ENCODE measurements at places on chromosomes 3 and 15. TPM values are rescaled to one million over a fixed set of nuclear protein-coding genes. Genes with fewer than 3 reads are reported as not detected.

Gene TEX55
- not detected for total RNA-seq

Gene RHCG
- 0.43 TPM for total RNA-seq

Gene TUSC7
- not detected for total RNA-seq

Gene CAND2
- total RNA-seq = 14.4 TPM

Gene UROC1
- total RNA-seq = not detected

Gene AGBL1
- total RNA-seq = not detected

Gene SAMD7
- total RNA-seq = not detected

Gene TIMP4
- total RNA-seq = 78.9 TPM

Gene UBA3
- 18.2 TPM for total RNA-seq

Gene SYNPR
- total RNA-seq = not detected

Gene IGSF11
- total RNA-seq = not detected

Gene ZNF197
- 18.1 TPM for total RNA-seq

Gene EXD1
- not detected for total RNA-seq

Gene ALDH1A2
- 9.3 TPM for total RNA-seq

Gene SI
- not detected for total RNA-seq

Gene CEMIP
- not detected for total RNA-seq

Gene CCR8
- not detected for total RNA-seq

Gene PIERCE2
- not detected for total RNA-seq

Gene CPNE9
- not detected for total RNA-seq

Gene ADGRG7
- not detected for total RNA-seq

Gene ANXA2
- 730 TPM for total RNA-seq

Gene TM4SF18
- 6.2 TPM for total RNA-seq

Gene HTR3E
- total RNA-seq = not detected

Gene SLC38A3
- not detected for total RNA-seq

Gene SLC24A5
- total RNA-seq = not detected

Gene STAC
- 16.0 TPM for total RNA-seq

Gene RFT1
- total RNA-seq = 12.1 TPM

Gene SLC22A13
- not detected for total RNA-seq

Gene CCNDBP1
- 44.9 TPM for total RNA-seq

Gene IL1RAP
- 12.8 TPM for total RNA-seq

Gene SMAD6
- total RNA-seq = 140 TPM

Gene IQCH
- not detected for total RNA-seq

Gene GOLGA8H
- not detected for total RNA-seq

Gene SAMMSON
- 2.2 TPM for total RNA-seq

Gene TNFSF10
- total RNA-seq = 89.8 TPM

Gene NRG4
- total RNA-seq = not detected

Gene TXNRD3
- 18.9 TPM for total RNA-seq

Gene BCHE
- not detected for total RNA-seq

Gene RARB
- total RNA-seq = 52.7 TPM

Gene FANCD2OS
- not detected for total RNA-seq

Gene LRTM1
- not detected for total RNA-seq

Gene CNOT10
- total RNA-seq = 7.6 TPM

Gene CSPG4
- 258 TPM for total RNA-seq

Gene ADAMTS7
- total RNA-seq = 33.3 TPM

Gene PLXND1
- total RNA-seq = 407 TPM

Gene PDHB
- 30.7 TPM for total RNA-seq

Gene MESP2
- total RNA-seq = not detected

Gene SCAANT1
- not detected for total RNA-seq

Gene VGLL3
- total RNA-seq = 138 TPM

Gene TADA3
- 106 TPM for total RNA-seq

Gene SPCS1
- total RNA-seq = 170 TPM

Gene ASB14
- total RNA-seq = not detected

Gene CHCHD6
- total RNA-seq = 1.2 TPM

Gene GLDN
- 3.4 TPM for total RNA-seq

Gene PDCD6IP
- 347 TPM for total RNA-seq

Gene KBTBD13
- total RNA-seq = 0.21 TPM

All from ascending aorta (tissue), 2 donors.